Natural killer cell treated with Interleukin-12 subunit alpha and Interleukin-12 subunit beta and Interleukin-15 and Interleukin-18, amount 100 ng/mL, for 72 hours (primary cell): ENCODE measurements at places on chromosomes 1 and 21.

GRCh38 chr21:14121719-14122118 lies 89.0 kb downstream of the LIPI start:
- no peak for DNase-seq

DNA sequence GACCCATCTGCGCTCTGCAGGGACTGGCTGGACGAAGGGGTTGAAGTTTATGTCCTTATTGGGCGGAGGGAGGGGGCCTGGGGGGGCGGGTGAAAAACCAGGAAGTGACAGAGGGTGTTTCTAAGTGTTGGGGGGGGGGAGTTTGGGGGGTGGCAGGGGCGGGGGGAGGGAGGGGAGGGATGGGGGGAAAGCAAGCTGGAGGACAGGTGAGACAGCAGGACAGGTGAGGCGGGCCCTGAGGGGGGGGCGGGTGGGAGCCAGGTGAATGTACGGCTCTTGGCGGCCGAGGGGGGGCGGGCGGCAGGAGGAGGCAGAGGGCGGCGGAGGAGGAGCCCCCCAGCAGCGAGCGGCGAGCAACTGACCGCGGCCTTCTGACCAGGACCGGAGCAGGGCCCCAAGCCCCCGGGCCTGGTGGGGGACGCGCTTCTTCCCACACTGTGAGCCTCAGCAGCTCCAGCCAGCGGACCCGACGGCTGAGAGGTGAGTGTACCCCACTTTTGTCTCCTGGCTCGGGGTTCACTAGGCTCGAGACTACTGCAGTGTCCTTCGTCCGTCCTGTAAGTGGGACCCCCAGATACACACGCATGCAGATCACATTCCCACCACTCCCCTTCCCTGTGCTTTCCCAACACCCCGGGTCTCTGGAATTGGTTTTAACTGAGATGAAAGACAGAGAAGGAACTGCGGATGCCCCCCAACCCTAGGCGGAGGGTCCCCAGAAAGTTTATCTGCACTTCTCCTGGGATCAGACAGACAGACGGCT lies at the start of gene ZBTB7B:
Gene ZBTB7B, plus strand, starts transcription at position 339 of the 763 bp plus-strand sequence. CDS start 11,859 bp downstream, outside the sequence.
- no peak for DNase-seq

DNA sequence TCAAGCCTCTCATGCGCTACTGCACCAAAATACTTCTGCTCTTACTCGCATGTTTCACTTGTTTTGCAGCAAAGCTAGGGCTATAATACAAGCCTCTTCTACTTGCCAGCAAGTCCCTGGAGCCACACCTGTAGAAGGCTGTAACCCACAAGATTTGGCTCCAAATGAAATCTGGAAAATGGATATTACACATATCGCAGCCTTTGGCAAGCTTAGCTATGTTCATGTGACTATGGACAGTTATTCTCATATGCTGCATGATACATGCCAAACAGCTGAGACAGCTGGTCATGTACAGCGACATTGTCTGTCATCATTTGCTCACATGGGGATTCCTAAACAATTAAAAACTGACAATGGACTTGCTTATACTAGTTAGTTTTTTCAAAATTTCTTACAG lies 270.3 kb downstream of the COL11A1 start:
- no peak for DNase-seq

DNA sequence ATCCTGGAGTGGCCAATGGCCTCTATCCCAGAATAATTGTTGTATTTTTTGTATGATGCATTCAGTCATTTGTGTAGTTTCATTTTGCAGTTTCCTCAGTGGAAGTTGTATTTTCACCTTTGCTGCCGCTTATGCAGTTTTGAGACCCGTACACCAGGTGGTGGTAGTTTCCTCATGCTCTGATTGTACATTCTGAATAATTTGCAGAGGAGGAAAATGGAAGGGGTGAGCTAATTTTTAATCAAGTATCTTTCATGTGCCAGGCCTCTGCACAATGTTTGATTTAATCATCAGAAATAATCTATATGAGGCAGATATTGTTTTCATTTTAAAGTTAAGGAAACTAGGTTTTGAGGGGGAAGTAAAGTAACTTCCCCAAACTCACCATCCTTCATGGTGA lies 29.5 kb downstream of the HLX start:
- DNase-seq: no peak

GRCh38 chr1:30525971-30526651 lies 197.3 kb downstream of the MATN1 start:
- DNase-seq: peak; percentile 59

DNA sequence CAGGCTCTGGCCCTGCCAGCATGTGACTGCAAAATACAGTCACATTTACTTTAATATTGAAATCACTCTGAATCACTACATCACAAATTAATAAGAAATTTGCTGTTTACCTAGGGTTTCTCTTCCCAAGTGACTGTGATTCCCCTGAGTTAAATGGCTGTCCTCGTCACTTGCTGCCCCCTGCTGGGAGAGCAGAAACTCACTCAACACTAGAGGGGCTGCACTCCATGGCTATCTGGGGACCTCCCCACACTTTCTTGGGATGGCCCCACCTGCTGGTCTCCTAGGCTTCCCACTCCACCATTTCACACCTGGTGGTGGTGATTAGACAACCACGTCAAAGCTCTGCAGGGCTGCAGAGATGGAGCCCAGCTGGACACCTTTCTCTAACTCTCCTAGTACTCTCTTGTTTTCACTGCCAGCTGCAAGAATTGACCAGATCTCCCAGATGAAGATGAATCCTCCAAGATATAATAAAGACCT lies 63.4 kb downstream of the CD2 start:
- peak; percentile 84 for DNase-seq

GRCh38 chr1:118073648-118074435 lies 111.2 kb downstream of the SPAG17 start:
- DNase-seq: no peak

- DNase-seq: no peak
These were observed 11.4 kb downstream of the AGMAT start for GRCh38 chr1:15573477-15573876.

DNA sequence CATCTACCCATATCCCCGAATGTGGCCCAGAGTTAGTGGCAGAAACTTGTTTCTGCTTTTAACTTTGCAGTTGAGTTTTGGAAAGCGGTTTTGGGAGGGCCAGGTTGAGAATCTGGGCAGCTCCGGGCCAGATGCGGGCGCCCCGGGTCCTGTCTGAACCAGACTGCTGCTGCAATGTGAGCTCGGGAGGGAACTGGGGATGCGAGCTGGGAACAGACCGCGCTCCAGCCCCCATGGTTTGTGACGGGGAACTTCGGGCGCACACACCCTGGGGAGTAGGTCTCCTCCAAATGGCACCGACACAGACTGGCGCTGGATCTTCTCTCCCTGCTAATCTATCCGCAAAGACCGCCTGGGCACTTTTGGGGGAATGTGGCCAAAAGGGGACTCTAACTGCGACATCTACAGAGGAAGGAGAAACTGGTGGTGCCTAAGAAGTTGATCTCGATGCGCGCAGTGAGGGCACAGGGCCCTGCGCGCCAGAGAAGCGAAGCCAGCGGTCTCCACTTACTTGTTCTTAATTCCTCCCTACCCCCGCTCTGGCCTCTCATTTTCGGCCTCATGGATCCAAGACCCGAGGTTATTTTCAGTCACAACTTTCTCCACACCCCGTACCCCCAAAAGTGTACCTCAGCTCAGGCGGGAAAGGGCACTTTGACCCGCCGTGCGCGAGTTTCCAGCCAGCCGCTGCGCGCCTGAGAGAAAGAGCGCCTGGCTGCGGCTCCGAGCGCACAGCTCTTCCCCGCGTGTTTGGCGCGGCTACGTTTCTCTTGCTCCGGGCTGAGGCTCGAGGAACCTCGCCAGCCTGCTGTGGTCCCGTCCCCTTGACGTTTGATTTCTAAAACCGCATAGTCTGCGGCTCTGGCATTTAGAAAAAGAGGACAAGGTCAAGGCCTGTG lies 411.0 kb upstream of the ESRRG start:
- DNase-seq: no peak

DNA sequence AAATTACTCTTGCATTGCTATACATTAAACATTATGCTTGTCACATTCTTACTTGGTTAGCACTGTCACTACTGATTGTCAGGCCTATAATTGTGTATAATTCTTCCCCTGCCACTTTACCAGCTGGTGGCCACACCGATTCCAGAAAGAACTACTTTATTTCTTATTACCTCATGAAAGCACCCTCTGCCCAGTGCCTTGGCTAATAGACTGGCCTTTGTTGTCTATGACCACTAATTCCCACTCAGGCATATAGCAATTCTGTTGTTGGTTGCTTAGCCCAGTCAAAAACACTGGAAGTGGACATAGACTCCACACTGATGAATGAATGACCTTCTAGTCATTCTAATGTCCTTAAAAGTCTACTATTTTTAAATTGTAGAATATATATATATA lies 35.6 kb downstream of the MRPL39 start:
- no peak for DNase-seq

DNA sequence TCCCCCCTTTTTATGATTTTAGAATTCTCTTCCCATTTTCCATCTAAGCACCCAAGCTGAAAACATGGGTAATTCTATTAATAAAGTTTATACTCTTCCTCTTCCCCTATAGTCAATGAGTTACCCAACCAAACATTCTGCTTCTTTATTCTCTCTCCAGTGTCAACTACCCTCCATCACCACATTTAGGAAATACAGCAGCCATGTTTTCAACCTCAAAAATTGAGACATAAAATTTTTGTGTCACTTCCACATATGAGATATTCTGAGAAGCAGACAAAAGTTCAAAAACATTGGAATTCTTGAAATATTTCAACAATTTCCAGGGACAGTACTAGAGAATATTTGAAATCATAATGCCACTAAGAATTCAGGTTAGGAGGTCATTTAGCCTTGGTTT lies 64.8 kb upstream of the ATP1A1 start:
- DNase-seq: no peak

- no peak for DNase-seq
These were observed 28.0 kb upstream of the KCNA10 start for GRCh38 chr1:110547017-110547416.

GRCh38 chr1:53731043-53731600 lies 7.8 kb downstream of the GLIS1 start:
- no peak for DNase-seq

- no peak for DNase-seq
These were observed 924.1 kb downstream of the LRRIQ3 start for GRCh38 chr1:73273886-73274285.

DNA sequence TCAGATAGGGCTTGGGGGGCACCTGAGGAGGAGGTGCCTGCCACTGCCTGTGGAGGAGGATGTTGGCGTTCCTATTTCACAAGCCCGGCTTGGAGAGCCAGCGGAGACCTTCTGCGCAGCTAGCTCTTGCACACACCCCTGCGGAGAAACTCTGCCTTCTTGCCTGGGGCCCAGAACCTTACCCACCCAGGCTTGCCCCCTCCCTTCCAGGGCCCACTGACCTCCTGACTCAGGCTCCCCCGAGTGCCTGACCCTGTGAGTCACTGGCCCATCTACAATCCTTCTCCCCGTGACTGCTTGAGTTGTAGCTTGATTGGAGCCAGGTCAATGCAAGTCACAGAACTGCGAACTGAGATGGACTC lies 3.4 kb downstream of the HES2 start:
- DNase-seq: no peak

- no peak for DNase-seq
These were observed 90.7 kb downstream of the MAB21L3 start for GRCh38 chr1:116201911-116202310.

DNA sequence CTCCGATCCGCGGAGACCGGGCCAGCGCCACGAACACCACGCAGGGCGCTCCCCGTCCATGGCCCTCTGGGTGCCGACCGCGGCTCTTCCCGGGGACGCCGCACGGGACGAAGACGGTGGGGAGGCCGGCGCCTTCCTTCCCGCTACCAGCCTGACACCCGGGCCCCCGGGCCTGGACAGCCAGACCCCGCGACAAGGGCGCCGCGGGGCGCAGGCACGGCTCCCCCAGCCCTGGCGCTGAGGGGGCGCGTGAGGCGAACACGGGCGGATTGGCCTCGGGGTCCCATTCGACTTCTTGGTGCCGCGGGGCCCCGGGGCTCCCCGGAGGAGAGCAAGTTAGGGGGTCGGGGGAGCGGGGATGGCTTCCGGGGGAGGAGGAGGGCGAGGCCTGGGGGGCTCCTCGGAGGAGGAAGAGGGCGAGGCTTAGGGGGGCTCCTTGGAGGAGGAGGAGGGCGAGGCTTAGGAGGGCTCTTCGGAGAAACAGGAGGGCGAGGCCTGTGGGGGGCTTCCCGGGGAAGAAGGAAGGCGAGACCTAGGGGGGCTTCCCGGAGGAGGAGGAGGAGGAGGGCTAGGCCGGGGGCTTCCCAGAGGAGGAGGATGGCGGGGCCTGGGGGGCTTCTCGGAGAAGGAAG lies 537 bp upstream of the KLHL17 start:
- no peak for DNase-seq

DNA sequence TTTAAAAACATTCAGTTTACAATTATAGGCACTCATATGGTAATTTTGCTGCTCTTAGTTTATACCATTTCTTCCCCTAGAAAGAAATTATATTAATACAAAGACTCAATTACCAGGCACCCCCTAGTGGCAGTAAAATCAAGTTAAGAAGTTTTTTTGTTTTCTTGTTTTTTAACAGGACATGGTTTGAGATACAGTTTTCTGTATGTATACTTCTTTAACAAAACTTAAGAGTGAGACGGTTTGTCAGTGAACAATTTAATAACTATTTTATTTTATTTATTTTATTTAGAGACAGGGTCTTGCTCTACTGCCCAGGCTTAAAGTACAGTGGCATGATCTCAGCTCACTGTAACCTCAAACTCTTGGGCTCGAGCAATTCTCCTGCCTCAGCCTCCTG lies 224.6 kb downstream of the FAF1 start:
- DNase-seq: no peak

DNA sequence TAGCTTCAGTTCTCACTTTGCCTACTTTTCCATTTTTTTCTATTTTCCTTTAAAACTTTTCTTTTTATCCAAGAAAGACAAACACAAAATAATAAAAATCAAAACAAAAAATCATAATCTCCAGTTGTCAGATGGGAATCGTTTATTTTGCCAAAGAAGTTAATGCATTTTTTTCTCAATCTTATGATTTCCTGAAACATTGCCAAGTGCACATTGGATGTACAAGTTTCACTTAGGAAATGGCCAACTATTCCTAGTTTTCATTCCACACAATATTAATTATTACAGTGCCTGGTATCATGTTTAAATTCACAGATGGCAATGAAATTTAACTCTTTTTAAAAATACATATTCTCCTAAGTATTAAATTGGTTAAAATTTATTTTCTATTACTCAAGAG lies 1050.5 kb downstream of the TTLL7 start:
- no peak for DNase-seq

GRCh38 chr1:58157256-58157655 lies 389.3 kb downstream of the OMA1 start:
- no peak for DNase-seq
